ENCODE measurements at places on chromosomes 13 and 19.

DNA sequence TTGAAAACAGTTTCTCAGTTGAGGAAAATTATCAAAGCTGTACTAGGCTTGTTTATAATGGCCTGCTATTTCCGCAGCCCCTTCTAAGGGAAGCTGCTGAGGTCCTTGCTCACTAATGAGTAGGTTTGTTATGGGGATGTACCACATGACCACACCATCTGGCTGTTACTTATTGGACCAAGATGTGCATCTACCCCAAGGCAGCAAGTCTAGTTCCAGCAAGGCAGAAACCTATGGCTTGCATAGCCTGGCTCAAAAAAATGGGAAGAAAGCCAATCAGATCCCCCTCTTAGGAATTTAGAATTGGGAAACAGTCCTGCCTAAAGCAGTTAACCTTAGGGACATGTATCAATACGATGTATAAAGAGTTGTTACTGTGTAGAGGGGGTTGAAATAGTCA, 186.5 kb upstream of the SPRY2 start:
- DNase-seq: no peak

DNA sequence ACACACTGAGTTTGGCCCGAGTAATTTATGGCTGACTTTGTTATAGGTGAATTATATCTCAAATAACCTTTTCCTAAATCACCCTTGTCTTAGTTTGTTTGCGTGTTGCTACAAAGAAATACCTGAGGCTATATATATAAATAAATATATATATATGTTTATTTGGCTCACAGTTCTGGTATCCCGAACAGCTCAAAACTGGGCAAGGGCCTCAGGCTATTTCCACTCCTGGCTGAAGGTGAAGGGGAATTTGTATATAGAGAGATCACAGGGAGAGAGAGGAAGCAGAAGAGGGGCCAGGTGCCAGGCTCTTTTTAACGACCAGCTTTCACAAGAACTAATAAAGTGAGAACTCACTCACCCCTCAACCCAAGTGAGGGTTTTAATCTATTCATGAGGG, 159.9 kb upstream of the STARD13 start:
- no peak for DNase-seq

- DNase-seq: no peak
Measured at GRCh38 chr13:73259061-73260017, 200.5 kb downstream of the KLF5 start.

GRCh38 chr19:13821292-13821691, 26.0 kb downstream of the ZSWIM4 start:
- no peak for DNase-seq

- DNase-seq: no peak
Measured at GRCh38 chr13:87821512-87821911, 150.3 kb downstream of the SLITRK5 start.

DNA sequence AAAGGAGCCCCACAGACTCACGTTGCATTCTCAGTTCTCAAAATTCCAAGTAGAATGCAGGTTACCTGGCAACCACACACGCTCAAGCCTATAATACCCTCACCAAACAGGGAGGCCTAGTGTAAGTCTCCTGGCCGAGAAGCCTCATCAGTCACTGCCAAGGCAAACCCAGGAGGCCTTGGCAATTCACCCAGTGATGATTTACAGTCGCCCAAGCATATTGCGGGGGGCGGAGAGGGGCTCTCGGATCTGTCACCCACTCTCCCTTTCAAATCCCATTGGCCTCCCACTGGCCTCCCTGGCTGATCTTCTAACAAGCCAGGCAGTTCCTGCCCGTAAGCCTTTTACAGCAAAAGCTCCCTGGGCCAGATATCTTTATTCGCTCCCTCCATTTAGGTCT, 1.1 kb downstream of the AKAP8L start:
- no peak for DNase-seq

DNA sequence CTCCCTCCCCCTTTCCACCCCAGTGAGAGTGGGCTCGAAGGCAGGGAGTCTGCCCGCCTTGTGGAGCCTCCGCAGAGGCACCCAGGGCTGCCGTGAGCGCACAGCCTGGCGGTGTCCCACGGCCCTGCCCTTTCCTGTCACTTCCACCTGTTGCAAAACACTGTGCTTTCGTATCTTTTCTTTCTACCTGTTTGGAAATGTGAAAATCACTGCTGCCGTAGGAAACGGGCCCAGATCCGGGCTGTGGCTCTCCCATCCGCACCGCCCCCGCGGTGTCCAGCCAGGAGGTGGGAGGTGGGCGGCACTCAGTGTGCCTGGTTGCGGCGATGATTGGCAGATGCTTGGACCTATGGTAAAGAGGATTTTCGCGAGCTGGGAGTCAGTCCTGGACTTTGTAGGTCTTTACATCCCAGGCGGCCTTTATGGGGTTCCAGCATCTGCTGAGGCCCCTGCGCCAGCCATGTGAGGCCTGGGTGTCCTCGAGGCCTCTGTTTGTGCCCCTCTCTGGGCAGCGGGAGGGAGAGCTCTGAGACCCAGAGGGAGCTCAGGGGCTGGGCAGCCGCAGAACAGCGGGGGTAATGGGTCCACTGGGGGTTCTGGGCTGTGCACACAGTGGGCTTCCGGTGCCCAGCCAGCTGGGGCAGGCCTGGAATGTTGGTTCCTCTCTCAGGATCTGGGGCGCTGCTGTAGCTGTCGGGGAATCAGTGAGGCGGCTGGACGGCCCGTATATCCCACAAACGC, 6.1 kb downstream of the STK11 start:
- DNase-seq: no peak

GRCh38 chr19:56689198-56689597, 17.6 kb upstream of the ZNF835 start:
- DNase-seq: no peak

DNA sequence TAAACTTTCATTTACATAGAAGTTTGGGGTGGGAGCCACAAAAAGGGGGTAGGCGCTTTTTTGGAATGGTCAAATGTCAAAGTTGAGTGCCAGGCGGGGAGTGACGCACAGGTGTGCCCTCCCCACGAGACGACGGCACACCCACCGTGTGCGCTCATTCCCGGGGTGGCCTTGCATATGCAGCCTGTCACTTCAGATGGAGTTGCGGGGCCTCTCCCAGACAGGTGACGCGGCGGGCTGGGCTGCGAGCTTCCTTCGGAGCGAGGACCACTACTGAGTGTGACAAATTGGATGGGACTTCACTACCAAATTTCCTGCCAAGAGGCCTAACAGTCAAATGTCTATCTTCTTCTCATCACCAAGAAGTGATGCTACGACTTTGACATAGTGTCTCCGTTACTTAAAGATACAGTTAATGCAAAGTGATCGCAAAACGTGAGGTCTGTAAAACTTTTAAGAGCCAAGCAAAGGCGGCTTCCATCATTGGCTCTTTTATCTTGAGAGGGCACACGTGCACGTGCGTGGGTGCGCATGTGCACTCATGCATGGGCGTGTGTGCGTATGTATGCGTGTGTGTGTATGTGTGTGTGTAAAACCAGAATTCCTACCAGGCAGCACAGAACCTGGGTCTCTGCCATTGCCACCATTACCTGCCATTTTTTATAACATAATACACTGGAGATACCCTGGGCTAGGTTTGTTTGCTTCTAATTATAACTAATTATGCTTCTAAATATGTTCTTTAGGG, 43.1 kb downstream of the TSHZ3 start:
- no peak for DNase-seq
